ENCODE measurements at places on chromosomes 4 and X. TPM values are rescaled to one million over a fixed set of nuclear protein-coding genes. Genes with fewer than 3 reads are reported as not detected.

REELD1 gene
- total RNA-seq = not detected

JCHAIN gene
- total RNA-seq = not detected

EVC2 gene
- total RNA-seq = 2.2 TPM

CCDC120 gene
- total RNA-seq = 6.5 TPM

BST1 gene
- total RNA-seq = 0.95 TPM

RWDD4 gene
- 15.3 TPM for total RNA-seq

CDKL5 gene
- total RNA-seq = 1.7 TPM

ETNPPL gene
- not detected for total RNA-seq

MAGEE1 gene
- 3.1 TPM for total RNA-seq

ADH7 gene
- not detected for total RNA-seq

C4orf51 gene
- total RNA-seq = not detected

PQBP1 gene
- total RNA-seq = 78.5 TPM

TCEAL3 gene
- total RNA-seq = 3.0 TPM

EDA gene
- 5.4 TPM for total RNA-seq

FAM9C gene
- not detected for total RNA-seq

FAM47A gene
- total RNA-seq = not detected

BMP3 gene
- total RNA-seq = not detected

PITX2 gene
- total RNA-seq = 0.13 TPM

All from activated CD4-positive, alpha-beta memory T cell treated with anti-CD3 and anti-CD28 coated beads, Interleukin-2, amount 10 ng/mL, durations not matched to agents 7 days and 5 days (primary cell).